ENCODE measurements at places on chromosomes 2 and 18.

DNA sequence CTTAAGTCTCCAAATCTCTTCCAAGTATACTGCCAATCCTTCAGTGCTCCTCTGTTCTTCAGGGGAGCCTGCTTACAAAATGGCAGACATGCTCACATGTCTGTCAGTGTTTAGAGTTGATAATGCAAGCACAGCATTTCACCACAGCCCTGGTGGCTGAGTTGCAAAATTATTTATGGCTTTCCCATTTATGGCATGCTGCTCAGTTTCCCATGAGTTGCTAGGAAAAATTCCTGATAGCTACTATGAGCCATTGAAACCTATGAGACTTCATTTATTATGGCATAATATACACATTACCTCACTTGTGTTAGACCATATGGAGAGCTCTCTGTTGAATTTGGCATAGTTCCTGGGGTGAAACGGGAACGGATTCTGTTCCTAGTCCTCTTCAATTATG lies 448.7 kb upstream of the TCF4 start:
- no peak for DNase-seq

GRCh38 chr2:225052703-225053102 lies 10.4 kb upstream of the DOCK10 start:
- no peak for DNase-seq

- peak; percentile 93 for DNase-seq
Observed at GRCh38 chr2:191676790-191677645, 918 bp upstream of the NABP1 start.

DNA sequence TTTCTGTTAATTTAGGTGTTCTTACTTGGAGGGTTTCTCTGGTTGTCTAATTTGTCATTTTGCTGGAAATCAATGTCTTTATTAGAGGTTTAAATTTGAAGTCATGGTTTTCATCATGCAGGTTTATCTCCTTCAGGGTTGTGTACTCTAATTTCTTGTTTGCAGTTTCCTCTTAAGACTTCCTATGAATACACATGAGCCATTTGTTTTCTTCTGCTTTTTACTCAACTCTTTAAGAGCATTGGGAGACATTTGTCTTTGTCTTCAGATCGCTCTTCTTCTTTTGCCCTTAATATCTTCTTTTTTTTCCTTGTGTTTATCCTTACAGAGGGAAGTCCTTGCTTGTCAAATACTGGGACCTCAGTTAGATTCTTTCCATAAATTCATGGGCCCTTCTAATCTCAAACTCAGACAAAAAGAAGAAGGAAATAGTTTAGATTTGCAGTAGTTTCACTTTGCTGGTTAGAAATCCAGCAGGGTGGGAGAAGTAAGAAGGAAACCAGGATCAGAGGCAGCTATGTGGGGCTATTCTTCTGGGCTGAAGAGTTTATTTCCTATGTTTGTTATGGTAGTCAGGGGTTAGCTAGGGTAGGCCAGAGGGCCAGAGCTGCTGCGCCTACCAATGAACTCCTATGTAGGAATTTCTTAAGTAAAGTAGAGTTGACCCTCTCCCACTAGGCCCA lies 176.6 kb downstream of the DYSF start:
- DNase-seq = no peak

DNA sequence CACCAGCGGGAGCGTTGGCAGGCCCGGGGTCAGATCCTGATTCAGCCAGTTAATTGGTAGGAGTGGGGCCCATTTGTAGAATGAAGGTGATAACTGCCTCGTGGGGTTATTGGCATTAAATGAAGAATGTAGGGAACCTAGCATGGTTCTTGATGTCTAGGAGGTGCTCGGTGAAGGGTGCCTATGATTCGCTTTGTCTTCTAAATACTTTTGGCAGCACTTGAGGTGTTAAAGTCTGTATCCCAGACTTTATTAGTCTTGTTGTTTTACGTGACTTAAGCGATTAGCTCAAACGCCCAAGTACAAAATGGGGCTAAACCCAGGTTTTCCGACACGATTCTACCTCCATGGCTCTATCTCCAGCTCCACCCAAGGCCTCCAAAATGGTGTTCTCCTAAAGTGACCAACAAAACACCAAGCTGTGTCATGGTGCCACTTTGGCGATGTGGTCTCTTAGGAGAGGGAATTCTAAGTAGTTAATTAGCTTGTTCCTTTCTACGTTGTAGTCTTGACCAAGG lies 980 bp upstream of the PPP4R1 start:
- no peak for DNase-seq

DNA sequence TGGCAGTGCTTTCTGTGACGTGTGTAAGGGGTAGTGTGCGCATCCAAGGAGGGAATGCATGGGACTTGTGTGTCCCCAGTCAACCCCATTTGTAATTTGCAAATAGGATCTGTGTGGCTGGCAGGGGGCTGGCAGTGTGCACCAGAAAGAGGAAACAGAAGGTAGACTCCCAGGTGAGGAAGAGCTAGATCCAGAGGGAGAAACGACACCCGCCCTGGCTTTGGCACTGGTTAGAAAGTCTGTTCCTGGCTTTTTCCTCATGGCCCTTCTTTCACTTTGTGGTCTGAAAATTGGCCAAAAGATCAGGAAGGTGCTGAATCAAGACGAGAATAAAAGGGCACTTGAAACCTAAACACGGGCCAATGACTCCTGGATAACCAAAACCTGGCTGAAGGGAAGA lies 33.3 kb downstream of the PRKCE start:
- no peak for DNase-seq

DNA sequence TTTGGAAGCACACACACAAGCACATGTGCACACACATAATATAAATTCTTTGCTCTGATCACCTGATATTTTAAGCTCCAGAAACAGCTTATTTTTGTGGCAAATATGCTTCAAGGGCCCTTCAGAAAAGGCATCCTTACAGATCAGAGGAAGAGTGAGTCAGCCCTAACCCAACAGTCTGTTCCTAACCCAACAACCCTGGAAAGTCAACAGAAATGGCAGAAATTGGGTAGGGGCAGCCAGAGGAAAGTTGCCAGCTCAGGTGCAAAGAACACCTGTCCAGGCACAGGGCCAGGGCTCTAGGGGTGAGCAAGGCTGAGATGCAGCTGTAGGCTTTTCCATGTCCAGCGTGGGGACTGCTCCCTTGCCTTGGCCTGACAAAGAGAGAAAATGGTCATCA lies 6.4 kb upstream of the NCKAP5 start:
- DNase-seq = no peak

DNA sequence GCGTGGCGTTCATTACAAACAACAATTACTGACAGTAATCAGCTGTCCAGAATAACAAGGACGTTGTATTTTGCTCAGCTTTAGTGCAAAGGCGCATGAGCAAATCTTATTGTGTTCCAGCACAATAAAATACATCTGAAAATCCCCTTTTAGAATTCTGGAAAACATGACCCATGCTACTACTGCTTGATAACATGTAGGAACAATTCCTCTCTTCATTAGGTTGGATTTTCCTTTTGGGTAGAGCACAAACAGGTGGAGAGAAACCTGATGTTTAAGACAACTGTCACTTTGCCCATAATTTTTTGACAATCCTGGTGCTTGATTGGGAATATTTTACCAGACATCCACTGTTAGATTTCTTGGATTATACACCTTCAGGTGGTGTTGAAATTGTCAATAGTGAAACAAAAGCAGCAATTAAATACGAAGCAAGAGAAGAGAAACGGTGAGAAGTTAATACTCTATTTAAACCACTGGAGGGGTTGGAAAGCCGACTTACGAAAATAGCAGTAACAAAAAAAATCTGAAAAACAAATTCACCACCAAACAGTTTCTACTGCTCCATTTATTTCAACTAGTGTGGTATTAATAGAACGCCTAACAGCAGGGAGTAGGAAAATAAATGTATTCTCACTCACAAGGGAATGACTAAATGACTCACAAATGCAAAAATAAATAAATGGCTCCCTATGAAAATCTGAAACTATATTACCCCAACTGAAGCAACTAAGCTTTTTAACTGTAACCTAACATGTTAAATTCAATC lies 102.7 kb downstream of the CPO start:
- no peak for DNase-seq

- no peak for DNase-seq
Observed at GRCh38 chr2:70566906-70567305, 13.3 kb upstream of the TGFA start.

- DNase-seq = no peak
Observed at GRCh38 chr18:46169464-46169941, 65.3 kb downstream of the HAUS1 start.

DNA sequence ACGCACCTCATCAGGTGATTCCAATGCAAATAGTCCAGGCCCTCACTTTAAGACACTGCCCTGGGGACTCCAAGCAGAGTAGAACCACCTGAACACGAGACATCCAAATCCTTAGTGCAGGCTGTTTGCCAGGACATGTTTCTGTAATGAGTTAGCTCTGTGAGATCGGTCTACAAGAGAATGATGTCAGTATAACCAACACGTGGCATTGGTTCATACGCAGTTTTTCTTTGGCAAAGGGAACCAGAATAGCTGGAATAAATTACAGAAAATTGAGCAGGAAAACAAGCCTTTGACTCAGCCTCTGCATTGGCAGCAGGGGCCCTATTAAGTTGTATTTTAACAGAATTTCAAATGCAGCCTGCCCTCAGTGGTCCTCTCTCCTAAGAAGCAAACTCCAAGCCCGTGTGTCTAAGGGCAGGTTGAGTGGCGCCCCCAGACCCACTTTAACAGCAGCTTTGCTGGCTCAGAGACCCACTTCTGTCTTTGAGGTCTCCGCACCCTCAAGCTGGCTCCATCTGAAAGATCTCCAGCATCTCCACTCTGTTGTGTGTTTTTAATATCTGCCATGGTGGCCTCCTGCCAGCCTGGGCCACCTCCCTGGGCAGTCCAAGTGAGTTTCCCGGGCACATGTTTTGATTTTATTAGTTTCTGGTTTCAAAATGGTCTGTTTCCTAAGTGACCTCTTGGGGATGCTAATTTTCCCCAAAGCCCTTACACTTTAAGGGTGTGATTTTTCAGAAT lies 61.3 kb downstream of the ALPK2 start:
- DNase-seq = peak; percentile 95

DNA sequence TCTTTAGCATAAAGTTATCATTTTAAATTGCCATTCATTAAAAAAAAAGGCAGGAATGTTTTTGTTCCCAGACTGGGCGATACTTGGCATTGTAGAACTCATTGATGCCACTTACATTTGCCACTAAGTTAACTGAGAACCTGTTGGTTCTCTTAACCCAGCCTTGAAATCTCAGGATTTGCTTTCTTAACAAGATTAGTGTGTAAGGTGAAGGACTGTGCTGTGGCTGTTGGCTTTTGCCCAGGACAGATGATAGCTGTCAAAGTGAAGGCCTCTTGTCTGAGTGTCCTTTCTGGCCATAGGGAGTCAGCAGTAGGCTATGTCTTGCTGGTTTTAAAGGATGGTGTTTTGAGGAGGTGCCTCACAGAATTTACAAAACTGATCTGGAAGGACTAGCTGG lies 2.6 kb downstream of the DPYSL5 start:
- no peak for DNase-seq

DNA sequence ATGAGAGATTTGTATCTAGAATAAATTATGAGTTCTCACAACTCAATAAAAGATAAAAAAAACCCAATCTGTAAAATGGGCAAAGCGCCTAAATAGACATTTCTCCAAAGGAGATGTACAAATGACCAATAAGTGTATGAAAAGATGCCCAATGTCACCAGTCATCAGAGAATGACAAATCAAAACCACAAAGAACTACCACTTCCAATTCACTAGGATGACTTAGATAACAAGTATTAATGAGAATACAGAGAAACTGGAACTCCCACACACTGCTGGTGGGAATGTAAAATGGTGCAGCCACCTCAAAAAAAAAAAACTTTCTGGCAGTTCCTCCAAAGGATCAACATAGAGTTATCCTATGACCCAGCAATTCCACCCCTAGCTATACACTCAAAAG lies 17.4 kb upstream of the COL6A3 start:
- no peak for DNase-seq

GRCh38 chr2:36371928-36372391 lies 16.4 kb downstream of the CRIM1 start:
- no peak for DNase-seq

DNA sequence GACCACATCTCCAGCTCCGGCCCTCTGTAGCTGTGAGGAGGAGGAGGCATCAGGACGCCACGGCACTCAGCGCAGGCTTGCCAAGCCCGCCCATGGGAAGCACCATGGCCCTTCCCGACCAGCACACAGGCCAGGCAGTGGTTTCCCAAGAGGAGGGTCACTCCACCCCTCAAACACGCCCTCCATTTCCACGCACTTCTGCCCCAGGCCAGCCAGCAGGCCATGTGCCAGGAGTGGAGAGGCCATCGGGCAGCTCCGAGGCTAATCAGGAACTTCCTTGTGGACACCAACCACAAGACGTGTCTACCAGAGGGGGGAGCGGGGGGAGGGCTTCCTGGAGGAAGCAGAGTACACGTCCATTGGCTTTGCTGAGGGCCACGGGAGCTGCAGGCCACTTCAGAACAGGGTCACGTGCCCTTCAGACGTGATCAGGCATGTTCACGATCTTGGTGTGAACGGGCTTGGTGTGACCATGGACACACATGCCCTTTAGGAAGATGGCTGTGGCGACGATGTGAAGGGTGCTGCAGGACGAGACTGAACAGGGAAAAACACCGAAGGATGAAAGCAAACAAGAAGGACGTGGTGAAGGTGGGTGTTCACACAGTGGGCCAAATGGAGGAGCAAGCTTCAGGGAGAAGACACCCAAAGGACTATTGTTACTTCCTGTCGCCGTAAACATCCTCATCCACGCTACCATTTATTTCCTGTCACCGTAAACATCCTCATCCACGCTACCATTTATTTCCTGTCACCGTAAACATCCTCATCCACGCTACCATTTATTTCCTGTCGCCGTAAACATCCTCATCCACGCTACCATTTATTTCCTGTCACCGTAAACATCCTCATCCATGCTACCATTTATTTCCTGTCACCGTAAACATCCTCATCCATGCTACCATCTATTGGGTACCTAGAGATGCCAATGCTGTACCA lies 6.5 kb upstream of the MTERF4 start:
- DNase-seq = no peak

- no peak for DNase-seq
Observed at GRCh38 chr2:65625982-65626381, 193.6 kb upstream of the SPRED2 start.

DNA sequence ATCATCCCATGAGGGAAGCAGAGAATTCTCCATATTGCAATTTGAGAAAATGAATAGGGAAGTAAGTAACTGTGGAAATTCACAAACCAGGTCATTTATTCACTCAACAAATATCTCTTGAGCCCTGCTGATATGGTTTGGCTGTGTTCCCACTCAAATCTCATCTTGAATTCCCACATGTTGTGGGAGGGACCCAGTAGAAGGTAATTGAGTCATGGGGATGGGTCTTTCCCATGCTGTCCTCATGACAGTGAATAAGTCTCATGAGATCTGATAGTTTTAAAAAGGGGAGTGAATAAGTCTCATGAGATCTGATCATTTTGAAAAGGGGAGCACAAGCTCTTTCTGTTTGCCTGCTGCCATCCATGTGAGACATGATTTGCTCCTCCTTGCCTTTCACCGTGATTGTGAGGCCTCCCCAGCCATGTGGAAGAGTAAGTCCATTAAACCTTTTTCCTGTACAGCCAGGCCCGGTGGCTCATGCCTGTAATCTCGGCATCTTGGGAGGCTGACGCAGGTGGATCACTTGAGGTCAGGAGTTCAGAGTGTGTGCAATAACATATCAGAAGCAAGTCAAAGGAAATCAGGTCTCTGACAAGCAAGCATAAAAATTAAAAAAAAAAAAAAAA lies 193.2 kb downstream of the NDUFA10 start:
- DNase-seq = no peak

GRCh38 chr2:205802065-205802464 lies 119.8 kb downstream of the NRP2 start:
- no peak for DNase-seq

GRCh38 chr2:100802066-100802465 lies 17.9 kb upstream of the NPAS2 start:
- DNase-seq = no peak

- no peak for DNase-seq
Observed at GRCh38 chr2:238839428-238839827, 8.5 kb upstream of the TWIST2 start.

Measured in non-pigmented ciliary epithelial cell (primary cell).